Activated naive CD8-positive, alpha-beta T cell treated with anti-CD3 and anti-CD28 coated beads for 36 hours (primary cell): ENCODE measurements at places on chromosomes 7 and 10. TPM values are rescaled to one million over a fixed set of nuclear protein-coding genes. Genes with fewer than 3 reads are reported as not detected.

DNA sequence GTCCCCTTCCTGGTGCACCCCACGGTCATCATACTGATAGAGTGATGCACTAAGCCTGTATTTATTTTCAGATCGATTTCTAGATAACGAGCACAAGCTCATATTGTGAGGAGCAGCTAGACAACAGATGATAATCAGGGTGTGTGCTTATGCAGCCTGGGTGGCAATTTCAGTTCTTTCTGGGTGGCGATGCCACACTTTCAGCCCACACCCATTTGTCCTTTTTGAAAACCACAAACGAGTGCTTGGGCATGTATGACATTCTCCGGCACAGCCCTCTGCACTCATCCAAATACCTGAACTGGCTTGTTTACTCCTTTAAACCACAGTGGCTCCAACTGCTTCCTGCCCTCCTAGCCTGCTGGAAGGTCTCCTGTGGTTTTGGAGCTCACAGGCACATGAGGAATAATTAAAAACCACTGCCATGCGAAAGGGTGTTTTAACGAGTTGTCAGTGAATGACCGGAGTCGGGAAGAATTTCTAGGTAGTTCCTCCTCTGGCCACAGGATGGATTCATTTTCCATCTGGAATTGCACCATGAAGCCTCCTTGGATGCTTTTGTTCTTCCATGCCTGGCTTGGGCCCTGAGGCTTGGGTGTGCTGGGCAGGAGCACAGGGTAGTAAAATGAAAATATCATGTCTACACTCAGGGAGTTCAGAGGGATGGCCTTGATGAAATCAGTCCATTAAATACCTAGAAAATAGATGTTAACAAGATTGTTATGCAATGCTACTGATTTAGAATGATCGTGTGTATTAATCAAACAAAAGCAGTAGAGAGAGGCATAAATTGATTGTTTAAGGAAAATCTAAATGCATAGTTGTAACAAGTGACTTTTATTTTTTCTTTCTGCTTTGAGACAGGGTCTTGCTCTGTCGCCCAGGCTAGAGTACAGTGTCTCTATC lies 52.4 kb upstream of the ITGB1 start:
- no peak overlapping the region for H3K4me3 ChIP-seq
- peaks cover 27% of the 10 kb centered on the region for H3K27me3 ChIP-seq
- no peak for DNase-seq
- H3K4me1 ChIP-seq: peaks cover 18% of the 10 kb centered on the region
- H3K27ac ChIP-seq: no peak overlapping the region

DNA sequence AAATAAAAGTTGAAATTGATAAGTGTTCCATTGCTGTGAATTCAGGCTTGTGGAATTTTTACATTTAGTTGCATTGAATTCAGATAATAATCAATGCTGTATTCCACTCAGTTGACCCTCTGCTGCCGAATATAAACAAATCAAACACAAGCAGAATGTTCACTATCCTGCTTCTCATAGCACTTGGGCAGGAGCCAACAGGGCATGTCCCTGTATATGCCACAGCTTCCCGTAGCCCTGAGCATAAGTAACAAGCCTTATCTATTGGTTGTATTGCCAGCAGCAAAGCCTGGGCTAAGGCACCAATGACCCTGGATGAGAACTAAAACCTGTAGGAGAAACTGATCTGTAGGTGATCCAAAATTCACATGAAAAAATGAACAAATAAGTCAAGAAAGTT lies 145.9 kb downstream of the ARHGAP12 start:
- no peaks in the 10 kb centered on the region for H3K4me1 ChIP-seq
- DNase-seq: no peak
- H3K36me3 ChIP-seq: no peaks in the 10 kb centered on the region
- no peaks in the 10 kb centered on the region for H3K27me3 ChIP-seq
- H3K27ac ChIP-seq: no peak overlapping the region

DNA sequence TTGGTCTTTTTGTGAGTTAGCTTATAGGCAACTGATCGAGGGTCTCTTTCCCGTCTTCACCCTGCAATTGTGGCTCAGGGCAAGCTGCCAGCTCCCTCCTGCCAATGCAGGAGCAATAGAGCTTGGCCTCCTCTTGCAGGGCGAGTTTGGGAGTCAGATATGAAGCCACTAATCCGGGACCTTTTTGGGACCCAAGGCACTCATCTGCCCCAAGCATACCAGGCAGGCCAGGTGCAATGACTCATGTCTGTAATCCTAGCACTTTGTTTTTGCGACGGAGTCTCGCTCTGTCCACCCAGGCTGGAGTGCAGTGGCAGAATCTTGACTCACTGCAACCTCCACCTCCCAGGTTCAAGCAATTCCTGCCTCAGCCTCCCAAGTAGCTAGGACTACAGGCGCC lies 21.1 kb downstream of the LIMK1 start:
- no peaks in the 10 kb centered on the region for H3K4me1 ChIP-seq
- no peak overlapping the region for H3K4me3 ChIP-seq
- H3K27me3 ChIP-seq: no peaks in the 10 kb centered on the region
- peaks cover 3% of the 10 kb centered on the region for H3K36me3 ChIP-seq
- DNase-seq: no peak

SLC26A3 gene
- total RNA-seq: not detected
